ENCODE measurements at places on chromosomes 1 and 21. TPM values are rescaled to one million over a fixed set of nuclear protein-coding genes. Genes with fewer than 3 reads are reported as not detected.

Gene FCRLA
- 1.7 TPM for total RNA-seq

- no peak for DNase-seq
Observed at GRCh38 chr1:231036416-231036815, 3.6 kb downstream of the FAM89A start.

DNA sequence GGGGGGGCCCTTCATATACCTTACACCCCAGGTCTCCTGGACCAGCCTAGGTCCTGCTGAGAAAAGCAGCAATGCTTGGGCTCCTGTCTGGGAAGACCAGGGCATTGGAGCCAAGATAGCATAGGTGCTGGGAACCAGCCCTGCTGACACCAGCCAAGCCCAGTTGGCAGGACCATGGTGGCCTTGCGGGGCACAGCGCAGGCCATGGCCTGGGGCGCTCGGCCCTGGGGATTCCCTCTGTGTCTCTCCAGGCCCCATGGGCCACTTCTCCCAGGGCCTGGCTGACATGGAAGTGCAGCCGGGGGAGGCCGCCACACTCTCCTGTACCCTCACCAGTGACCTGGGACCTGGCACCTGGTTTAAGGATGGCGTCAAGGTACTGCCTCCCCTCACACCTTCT is 23.3 kb downstream of the IGFN1 start:
- DNase-seq: no peak

GRCh38 chr1:63981408-63981773 is 207.6 kb downstream of the ROR1 start:
- DNase-seq: no peak

DNA sequence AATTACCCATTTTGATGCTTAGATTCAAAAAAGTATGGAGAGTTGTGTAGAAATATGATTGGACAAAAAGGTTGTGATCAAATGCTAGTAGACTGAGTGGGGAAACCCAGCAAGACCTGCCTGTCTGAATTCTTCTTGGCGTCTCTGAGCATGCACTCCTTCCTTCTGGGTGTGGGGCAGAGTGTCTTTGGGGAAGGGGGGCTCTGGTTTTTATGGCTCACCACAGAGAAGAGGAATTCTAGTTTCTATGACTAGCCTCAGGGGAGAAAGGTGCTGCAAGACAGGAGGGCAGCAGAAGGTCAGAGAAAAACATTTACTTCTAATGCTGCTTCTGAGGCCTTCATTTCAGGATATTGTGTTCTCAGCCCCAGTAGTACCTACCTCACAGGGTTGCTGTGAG is 33.9 kb upstream of the PIGC start:
- DNase-seq: no peak

DNA sequence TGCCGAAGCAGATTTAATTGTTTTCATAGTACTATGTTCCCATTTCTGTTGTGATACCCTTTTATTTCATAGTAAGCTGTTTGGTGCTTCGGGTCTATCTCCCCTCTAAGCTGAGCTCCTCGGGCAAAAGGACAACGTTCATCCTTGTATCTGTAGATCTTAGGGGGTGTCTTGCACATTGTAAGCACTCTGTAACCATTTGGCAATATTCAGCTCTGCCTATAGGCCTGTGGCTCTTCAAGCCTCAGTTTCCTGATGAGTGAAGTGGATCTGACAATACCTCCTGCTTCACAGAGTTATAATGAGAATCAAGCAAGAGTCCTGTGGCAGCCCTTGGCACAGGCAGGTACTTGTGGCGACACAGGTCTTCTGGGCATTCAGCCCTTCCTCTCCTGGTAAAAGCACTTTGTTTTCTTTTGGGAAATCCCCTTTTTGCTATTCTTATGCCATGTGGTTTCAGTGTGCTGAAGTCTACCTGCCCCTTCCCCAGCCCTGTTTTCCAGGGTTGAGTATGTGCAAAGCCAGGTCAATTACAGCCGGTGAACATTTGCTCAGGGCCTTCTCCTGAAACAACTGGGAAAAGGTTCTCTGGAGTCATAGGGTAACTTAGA is 8.5 kb upstream of the EXO1 start:
- no peak for DNase-seq

- peak; percentile 90 for DNase-seq
Observed at GRCh38 chr1:111990878-111991718, 1.6 kb upstream of the KCND3 start.

All from kidney (tissue), 22 donors.